ENCODE measurements at places on chromosomes 13 and 19.

DNA sequence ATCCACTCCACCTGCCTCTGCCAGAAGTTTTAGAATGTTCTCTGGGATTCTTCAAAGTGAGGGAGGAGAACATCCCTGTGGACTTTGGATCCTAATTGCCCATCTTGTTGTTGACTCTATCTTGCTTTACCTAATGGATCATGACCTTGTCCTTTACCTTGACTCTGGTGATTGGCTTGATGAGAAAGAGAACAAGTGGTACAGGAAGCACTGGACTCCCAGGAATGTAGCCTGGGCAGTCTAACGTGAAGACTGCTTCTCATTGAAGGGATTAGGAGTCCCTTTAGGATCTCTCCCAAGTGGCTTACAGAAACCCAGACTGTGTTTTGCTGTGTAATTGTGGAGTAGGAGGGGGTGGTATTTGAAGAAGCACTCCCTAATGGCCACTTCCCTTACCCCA lies 63.9 kb downstream of the SLC10A2 start:
- no peak for DNase-seq

DNA sequence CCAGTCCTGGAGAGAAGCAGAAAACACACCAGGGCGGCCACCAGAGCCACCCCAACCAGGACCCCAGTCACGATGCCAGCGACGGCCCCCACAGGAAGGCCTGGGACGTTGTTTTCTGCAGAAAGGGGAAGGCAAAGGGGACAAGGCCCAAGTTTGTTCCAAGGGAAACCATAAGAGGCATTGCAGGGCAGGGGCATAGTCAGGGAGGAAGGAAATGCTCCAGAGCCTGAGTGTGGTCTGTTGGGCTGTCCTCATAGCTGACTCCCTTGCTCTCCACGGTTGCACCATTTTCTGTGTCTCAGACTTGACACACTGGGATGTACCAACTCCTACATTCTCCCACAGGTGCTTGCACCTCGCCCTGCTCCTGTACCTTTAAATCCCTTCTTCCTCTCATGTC lies 5.2 kb downstream of the CEACAM4 start:
- DNase-seq: no peak

DNA sequence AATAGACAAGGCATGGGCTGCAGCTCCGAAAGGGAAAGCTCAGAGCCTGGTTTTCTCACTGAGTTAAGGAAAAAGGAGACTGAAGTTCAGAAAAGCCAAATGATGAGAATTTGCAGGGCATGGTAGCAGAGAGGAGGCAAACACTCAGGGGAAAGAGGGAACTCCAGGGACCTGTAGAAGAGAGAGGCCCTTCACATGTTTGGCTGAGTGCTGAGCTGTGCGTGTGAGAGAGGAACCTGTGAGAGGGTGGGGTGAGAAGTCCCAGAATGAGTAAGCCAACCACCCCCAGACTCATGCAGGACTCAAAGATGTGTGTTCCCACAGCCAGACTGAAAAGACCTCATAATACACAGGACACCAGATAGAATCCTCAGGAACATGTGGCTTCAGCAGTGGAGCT lies 2.8 kb upstream of the CRYL1 start:
- DNase-seq: no peak

DNA sequence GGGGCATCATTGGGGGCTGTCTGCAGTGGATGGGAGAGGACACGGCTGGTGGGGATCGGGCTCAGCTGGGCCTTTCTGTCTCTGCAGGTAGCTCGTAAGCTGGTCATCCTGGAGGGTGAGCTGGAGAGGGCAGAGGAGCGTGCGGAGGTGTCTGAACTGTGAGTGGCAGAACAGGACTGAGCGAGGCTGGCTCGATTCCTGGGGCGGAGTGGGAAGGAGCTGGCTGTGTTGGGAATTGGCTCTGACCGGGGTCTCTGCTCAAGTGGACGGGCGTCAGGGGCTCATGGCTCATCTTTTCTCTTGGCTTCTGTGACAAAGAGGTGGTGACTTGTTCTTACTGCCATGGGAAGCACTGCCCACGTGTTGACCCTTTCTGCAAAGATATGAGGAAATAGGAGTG lies 11.6 kb downstream of the TPM4 start:
- DNase-seq: no peak

- peak; percentile 87 for DNase-seq
These were observed 9.1 kb upstream of the LILRB5 start for GRCh38 chr19:54266133-54266532.

DNA sequence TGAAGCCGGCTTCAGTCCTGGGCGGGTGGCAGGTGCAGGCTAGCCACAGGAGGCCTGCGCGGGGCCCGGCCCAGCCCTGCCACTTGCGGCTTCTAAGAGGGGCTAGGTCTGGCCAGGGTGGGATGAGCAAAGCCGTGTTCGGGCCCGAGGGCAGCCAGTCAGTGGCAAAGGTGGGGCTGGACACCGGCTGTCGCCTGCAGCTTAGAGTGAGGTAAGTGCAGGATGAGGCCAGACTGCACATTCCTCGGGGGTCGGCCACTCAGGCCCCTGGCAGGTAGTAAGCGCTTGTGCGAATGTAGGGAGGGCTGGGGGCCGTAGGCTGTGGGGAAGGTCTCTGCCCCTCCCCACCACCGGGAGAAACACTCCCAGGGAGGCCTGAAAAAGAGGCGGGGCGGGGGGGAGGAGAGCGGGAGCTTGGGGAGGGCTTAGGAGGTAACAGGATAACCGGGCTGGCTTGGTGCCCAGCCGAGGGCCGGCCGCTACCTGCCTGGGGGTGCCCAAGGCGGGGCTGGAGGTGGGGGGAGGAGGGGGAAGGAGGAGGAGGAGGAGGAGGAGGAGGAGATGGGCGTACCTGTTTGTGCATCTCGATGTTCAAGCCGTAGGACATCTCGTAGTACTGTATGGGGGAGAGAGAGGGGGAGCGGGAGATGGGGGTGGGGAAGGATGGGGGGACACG lies 6.4 kb downstream of the TLE5 start:
- no peak for DNase-seq

DNA sequence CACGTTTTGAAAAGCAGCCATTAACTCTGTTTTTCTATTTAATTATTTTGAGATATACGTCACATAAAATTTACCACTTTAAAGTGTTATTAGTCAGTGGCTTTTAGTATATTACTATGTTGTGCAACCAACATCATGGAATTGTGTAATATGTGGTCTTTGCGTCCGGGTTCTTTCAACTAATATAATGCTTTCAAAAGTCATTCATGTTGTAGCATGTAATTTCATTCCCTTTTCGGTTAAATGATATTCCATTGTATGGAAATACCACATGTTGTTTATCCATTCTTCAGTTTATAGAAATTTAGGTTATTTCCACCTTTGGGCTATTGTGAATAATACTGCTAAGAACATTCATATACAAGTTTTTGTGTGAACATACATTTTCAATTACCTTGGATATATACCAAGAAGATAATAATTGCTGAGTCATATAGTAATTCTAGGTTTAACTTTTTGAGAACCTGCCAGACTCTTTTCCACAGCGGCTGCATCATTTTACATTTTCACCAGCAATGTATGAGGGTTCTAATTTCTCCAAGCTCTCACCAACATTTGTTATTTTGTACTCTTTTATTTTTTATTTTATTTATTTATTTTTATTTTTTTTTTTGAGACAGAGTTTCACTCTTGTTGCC lies 28.1 kb upstream of the CLDN10 start:
- DNase-seq: no peak

- no peak for DNase-seq
These were observed 111.0 kb upstream of the KL start for GRCh38 chr13:32905063-32905863.

DNA sequence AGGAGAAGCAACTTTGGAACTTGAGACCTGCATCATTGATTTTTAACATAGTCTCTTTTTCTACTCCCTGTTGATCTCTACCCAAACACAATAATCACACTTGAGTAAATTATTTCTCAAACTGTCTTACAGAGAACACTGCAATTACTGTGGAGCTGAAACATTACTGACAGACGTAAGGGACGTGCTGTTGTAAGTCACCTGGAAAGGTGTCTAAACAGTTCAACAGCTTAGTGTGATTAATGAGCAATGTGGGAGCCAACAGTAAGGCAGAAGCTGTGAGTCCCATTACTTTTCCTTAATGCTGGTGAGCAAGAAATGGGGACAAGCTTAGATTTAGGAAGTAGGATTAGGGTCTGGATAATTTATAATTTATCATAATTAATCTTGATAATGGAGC lies 265.7 kb downstream of the DLEU7 start:
- no peak for DNase-seq

- DNase-seq: no peak
These were observed 154.0 kb downstream of the RGCC start for GRCh38 chr13:41611385-41611784.

DNA sequence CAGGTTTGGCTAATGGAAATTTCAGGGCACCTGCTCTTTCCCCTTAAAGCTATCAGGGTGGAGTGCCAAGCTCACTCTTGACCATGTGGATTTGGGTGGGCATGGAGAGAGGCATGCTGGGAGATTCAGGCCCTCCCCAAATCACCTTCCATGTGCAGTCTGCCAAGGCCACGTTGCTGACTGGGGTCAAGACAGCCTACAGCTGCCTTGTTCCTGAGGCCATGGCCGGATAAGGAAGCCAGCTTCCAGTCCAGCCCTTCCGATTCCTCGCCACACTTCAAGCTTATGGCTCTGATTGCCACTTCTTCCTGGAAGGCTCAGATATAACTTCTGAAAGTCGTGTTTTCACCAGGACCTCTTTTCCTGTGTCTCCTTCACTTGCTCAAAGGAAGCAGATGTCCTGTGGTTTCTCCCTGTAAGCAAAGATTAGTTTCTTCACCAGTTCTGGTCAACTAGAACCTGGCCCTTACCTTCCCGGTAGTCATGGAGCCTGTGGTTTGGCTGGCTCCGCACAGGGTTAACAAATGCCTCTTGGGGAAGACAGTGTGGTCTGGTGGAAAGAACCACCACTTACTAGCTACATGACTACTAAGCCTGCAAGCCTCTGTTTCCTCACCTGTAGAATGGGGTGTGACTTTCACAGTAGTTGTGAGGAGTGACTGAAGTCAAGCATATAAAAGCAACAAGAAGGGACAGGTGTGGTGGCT lies 16.1 kb upstream of the TPT1 start:
- no peak for DNase-seq

DNA sequence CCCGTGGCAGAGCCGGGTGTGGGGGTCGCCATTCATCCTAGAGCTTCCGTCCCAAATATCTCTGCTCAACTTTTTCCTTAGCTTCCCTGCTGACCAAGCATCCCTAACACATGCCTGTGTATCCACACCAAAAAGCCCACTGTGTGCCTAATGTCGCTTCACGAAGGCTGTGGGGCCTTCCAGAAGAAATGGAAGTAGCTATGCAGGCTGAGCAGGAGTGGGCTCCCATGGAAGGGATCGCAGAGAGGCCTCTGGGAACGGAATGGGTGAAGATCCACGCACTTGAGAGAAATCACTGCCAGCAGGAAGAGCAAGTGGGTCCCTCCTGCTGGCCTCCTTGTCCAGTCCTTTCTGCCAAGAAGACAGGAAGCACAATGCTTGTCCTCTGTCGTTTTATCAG lies 136.0 kb downstream of the SOX1 start:
- DNase-seq: no peak

GRCh38 chr13:45863709-45864590 lies 12.4 kb upstream of the SIAH3 start:
- DNase-seq: no peak

- DNase-seq: no peak
These were observed 131.4 kb downstream of the TNFRSF19 start for GRCh38 chr13:23701636-23702035.

DNA sequence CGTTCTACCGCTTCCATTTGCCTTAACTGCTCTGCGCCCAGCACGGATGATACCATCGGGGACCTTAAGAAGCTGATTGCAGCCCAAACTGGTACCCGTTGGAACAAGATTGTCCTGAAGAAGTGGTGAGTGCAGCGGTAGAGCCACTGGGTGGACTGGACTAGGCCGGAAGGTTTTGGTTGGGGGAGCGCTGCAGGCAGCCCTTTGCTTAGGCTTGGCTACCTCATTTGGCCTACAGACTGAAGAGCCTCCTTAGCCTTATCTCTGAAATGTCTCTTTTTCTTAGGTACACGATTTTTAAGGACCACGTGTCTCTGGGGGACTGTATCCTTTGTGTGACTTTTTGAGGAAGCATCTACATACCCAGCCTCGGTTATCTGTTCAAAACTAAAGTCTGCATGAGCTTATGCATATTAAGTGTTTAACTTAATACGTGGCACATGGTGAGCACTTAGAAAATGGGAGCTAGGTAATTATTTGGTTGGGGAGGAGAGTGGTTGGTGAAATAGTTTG lies 889 bp downstream of the UBL5 start:
- DNase-seq: no peak

- no peak for DNase-seq
These were observed 70.7 kb downstream of the FOXO1 start for GRCh38 chr13:40595693-40596092.

DNA sequence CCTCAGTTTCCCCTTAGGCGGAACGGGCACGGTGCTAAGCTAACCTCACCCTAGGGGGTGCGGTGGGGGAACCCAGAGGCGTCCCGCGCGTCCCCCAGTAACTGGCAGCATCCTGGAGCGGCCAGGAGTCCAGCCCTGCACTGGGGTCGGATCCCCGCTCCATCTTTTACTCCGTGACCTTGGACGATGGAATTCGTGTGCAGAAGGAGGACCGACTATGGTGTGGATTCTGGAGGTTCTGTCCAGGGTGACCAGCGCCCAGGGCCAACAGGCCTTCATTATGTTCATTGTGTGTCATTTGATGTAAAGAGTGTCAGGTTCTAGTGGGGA lies 630 bp downstream of the SPPL2B start:
- DNase-seq: no peak

GRCh38 chr13:27354379-27354778 lies 70.0 kb upstream of the GTF3A start:
- DNase-seq: no peak

DNA sequence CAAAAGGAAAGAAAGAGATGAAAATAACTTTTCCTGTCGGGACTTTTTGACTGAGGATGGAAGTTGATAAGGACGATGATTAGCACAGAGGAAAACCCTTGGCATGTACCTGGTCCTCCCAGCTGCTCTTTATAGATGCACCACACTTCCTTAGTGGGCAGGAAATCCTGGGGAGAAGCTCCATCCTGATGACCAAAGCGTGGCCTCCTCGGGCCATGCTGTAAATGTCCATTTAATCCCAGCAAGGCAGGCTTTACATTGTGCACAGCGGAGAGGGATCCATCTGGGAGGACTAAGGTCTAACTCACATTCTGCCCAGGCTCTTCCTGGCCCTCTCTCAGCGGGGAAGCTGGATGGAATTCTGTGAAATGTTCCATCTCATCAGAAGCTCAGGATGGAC lies 113.5 kb downstream of the COL4A2 start:
- DNase-seq: no peak

- no peak for DNase-seq
These were observed 69.8 kb downstream of the OLFM4 start for GRCh38 chr13:53098455-53098854.

- no peak for DNase-seq
These were observed 29.6 kb downstream of the ADGRE1 start for GRCh38 chr19:6916952-6917351.

- DNase-seq: no peak
These were observed 21.5 kb downstream of the NFIC start for GRCh38 chr19:3387645-3388589.

GRCh38 chr13:41608111-41608838 lies 150.9 kb downstream of the RGCC start:
- DNase-seq: no peak

Data from neural crest cell (in vitro differentiated cells).